ENCODE measurements at places on chromosomes 2 and 18.

- no peak for DNase-seq
These were observed 82.8 kb upstream of the KCTD1 start for GRCh38 chr18:26631135-26631534.

GRCh38 chr2:134706587-134707329 lies 12.0 kb downstream of the TMEM163 start:
- DNase-seq = no peak

- DNase-seq = no peak
These were observed 7.6 kb downstream of the CYP26B1 start for GRCh38 chr2:72139874-72140620.

DNA sequence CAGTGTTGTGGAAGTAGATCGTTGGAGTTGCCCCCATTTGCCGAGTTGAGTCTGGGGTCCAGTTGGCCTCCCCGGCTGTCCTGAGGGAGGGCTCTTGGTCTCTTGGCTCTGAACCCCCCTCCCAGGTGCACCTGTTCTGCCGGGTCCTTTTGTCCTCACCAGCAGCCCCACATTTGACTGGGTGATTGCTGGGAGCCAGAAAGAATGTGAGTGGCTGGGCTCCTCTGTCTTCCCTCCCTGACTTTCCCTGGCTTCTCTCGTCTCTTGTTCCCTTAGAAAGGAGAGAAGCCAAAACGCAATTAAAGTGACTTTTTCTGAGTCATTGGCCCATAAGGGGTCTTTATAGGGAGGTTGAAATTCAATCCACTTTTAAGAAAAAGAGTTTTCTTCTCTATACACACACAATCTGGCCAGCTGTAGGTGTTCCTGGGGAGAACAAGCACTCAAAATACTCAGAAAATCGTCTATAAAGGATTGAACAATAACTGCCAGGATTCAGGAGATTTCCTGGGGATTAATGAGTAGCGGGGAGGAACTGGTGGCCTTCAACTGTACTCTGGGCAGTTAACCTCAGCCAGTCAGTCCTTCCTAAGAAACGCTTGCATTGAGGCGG lies 131.0 kb downstream of the TMEM182 start:
- no peak for DNase-seq

GRCh38 chr2:55047677-55048299 lies 2.5 kb downstream of the RTN4 start:
- no peak for DNase-seq
